ENCODE measurements at places on chromosomes 7 and 10. TPM values are rescaled to one million over a fixed set of nuclear protein-coding genes. Genes with fewer than 3 reads are reported as not detected.

The MICALL2 gene
- 2.3 TPM for total RNA-seq

The BMI1 gene
- total RNA-seq: 59.6 TPM

The LRRC4 gene
- not detected for total RNA-seq

The SDK1 gene
- 0.49 TPM for total RNA-seq

The MUC12 gene
- total RNA-seq: not detected

The GRM3 gene
- total RNA-seq: not detected

The PMPCB gene
- 90.3 TPM for total RNA-seq

The FKBP6 gene
- not detected for total RNA-seq

The RAMP3 gene
- not detected for total RNA-seq

The CPA4 gene
- not detected for total RNA-seq

The CPA1 gene
- not detected for total RNA-seq

The MACROH2A2 gene
- 4.8 TPM for total RNA-seq

The STEAP4 gene
- total RNA-seq: not detected

The STAG3 gene
- 21.1 TPM for total RNA-seq

The IL6 gene
- 0.60 TPM for total RNA-seq
